ENCODE measurements at places on chromosomes 3 and 15.
A peak's percentile ranks its signal among the peaks of the same experiment; 100 is the strongest.

DNA sequence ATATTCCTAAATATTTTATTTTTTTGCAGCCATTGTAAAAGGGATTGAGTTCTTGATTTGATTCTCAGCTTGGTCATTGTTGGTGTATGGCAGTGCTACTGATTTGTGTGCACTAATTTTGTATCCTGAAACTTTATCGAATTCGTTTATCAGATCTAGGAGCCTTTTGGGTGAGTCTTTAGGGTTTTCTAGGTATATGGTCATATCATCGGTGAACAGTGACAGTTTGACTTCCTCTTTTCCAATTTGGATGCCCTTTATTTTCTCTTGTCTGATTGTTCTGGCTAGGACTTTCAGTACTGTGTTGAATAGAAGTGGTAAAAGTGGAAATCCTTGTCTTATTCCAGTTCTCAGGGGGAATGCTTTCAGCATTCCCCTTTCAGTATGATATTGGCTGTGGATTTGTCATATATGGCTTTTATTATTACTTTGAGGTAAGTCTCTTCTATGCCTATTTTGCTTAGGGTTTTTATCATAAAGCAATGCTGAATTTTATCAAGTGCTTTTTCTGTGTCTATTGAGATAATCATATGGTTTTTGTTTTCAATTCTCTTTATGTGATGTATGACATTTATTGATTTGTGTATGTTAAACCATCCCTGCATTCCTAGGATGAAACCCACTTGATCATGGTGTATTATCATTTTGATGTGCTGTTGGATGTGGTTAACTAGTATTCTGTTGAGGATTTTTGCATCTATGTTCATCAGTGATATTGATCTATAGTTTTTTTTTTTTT is 11.4 kb upstream of the SLC9A9 start:
- no peak for DNase-seq

GRCh38 chr3:191959876-191960413 is 499.0 kb downstream of the PYDC2 start:
- no peak for DNase-seq

DNA sequence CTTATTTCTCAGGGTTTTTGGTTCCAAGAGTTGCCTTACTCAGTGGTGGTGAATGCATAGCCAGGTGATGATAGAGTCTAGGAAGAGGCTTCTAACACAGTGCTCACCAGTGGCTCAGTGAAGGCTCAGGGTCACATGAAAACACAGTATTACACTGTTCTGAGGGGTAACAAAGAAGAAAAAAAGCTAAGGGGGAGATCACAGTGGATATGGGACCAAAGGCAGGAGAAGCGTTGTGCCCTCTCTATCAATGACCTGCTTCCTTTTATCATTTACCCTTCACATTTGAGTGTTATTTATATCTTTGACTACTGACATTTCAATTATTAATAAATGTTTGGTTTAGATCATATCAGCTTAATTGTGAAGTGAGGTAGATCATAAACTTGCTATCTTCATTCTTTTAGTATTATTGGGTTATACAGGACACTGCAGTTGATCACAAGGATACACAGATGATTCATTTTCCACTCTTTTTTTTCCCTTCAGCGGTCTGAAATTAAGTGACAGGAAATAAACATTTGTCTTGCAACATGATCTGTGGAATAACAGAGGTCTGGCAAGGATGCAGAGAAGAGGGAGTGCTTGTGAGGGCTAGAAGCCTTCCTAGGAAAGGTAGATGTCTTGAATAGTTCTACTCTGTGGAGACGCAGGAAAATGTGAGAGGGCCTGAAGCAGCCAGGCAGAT is 171.7 kb downstream of the C3orf38 start:
- DNase-seq = no peak

GRCh38 chr3:141940194-141940776 is 63.8 kb downstream of the ATP1B3 start:
- DNase-seq = no peak

GRCh38 chr15:25850154-25851111 is 12.7 kb downstream of the ATP10A start:
- peak; percentile 56 for DNase-seq

DNA sequence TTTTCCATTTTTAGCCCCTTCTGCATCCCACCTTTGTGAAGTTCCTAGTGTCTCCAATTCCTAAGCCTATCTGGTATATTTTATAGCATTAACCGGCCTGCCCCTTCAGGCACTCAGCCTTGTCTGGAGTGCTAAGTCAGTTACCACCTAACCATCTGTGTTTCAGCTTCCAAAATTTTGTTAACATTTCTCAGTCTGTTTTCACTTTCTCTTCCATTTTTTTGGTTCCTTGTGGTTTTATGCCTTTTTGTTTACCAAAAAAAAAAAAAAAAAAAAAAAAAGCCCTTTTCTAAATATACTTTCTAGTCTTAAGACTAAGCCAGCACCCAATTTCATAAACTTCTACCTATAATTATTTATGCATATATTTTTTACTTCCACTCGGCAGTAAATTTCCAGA is 92.4 kb downstream of the CSNK1G1 start:
- DNase-seq = no peak

Data from T follicular helper cell (primary cell).